Naive thymus-derived CD4-positive, alpha-beta T cell (primary cell): ENCODE measurements at places on chromosomes 13 and 19.
A peak's percentile ranks its signal among the peaks of the same experiment; 100 is the strongest.

DNA sequence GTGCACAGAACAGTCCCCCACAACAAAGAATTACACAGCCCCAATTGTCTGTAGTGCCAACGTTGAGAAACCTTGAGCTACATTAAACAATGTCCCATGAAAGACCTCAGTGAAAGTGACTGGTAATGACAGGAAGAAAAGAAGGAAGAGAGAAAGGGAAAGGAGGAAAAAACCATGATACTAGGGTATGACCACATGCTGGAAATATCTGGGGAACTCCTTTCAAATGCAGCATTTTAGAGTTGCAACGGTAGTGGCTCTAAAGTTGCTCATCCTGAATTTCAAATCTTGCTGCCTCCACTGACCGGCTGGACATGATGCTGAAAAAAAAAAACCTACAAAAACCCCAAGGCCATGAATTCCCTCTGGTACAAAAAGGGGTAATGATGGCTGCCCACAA, 26.5 kb downstream of the FPR3 start:
- no peak overlapping the region for H3K27ac ChIP-seq
- no peaks in the 10 kb centered on the region for H3K27me3 ChIP-seq
- DNase-seq = no peak
- no peaks in the 10 kb centered on the region for H3K4me1 ChIP-seq
- H3K36me3 ChIP-seq = no peaks in the 10 kb centered on the region

DNA sequence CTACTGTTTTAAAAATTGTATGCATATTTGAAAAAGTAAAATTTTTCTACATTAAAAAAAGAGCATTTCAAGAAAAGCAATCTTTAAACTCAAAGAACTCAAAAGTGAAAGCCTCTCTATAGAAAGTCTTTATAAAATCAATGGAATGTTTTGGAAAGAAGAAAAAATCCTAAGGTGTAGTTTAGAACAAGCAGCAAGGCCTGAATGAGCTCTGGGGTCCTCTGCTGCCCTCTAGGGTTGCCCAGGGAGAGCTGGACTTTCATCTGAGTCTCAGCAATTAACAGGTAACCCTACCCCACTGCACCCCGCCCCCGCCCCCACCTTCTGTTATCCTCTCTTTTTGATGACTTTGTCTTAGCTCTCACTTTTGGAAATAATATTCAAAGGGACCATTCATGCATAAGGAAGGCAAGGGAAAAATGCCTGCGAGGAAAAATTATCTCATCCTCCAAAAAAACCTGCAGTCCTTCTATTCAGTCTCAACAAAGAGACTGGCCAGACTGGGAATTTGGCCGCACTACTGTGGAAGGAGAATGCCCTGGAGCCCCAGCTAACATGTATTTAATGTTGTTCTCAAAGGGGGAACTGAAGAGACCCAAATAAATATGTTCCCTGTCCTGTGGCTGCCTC, 24.1 kb downstream of the SLC25A30 start:
- H3K4me1 ChIP-seq = peaks cover 20% of the 10 kb centered on the region
- DNase-seq = no peak
- H3K4me3 ChIP-seq = no peak overlapping the region
- no peaks in the 10 kb centered on the region for H3K36me3 ChIP-seq
- H3K27me3 ChIP-seq = no peaks in the 10 kb centered on the region

DNA sequence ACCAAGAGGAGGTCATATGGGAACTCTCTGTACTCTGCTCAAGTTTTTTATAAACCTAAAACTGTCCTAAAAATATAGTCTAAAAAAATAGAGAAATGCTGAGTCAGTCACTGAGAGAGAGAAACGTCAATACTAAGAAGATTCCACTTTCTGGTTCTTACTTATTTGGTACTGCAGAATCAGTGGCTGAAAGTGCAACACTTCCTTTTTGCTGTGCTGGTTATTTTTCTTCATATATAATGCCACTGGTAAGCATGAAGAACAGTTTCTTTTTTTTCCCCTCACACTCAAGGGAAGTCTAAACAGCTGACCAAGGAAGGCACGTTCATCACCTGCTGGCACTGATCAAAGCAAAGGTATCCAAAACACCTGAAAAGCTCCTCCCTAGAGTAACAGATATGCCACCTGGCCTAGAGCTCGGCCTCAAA, 44.3 kb upstream of the N4BP2L1 start:
- no peaks in the 10 kb centered on the region for H3K36me3 ChIP-seq
- no peaks in the 10 kb centered on the region for H3K4me1 ChIP-seq
- no peaks in the 10 kb centered on the region for H3K27me3 ChIP-seq
- no peak overlapping the region for H3K4me3 ChIP-seq
- no peak overlapping the region for H3K27ac ChIP-seq
- DNase-seq = no peak

DNA sequence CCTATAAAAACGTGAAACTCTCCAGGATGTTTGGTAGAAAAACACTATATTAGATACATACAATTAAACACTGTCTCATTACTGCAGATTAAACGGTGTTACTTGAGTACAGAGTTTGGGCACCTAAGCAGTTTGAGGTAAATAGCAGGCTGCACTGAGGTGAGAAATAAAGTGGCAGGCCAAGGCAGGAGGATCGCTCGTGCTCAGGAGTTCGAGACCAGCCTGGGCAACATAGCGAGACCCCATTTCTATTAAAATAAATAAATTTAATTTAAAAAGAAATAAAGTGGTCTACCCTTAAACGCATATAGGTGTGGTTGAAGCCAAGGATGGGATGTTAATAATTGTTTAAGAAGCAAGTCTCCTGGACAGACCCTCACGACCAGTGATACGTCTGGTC, 1.2 kb downstream of the PSPC1 start:
- peaks cover 7% of the 10 kb centered on the region for H3K36me3 ChIP-seq
- no peaks in the 10 kb centered on the region for H3K27me3 ChIP-seq
- H3K27ac ChIP-seq = peak overlapping the region; percentile 98
- no peak for DNase-seq
- peak overlapping the region; percentile 99 for H3K4me3 ChIP-seq

DNA sequence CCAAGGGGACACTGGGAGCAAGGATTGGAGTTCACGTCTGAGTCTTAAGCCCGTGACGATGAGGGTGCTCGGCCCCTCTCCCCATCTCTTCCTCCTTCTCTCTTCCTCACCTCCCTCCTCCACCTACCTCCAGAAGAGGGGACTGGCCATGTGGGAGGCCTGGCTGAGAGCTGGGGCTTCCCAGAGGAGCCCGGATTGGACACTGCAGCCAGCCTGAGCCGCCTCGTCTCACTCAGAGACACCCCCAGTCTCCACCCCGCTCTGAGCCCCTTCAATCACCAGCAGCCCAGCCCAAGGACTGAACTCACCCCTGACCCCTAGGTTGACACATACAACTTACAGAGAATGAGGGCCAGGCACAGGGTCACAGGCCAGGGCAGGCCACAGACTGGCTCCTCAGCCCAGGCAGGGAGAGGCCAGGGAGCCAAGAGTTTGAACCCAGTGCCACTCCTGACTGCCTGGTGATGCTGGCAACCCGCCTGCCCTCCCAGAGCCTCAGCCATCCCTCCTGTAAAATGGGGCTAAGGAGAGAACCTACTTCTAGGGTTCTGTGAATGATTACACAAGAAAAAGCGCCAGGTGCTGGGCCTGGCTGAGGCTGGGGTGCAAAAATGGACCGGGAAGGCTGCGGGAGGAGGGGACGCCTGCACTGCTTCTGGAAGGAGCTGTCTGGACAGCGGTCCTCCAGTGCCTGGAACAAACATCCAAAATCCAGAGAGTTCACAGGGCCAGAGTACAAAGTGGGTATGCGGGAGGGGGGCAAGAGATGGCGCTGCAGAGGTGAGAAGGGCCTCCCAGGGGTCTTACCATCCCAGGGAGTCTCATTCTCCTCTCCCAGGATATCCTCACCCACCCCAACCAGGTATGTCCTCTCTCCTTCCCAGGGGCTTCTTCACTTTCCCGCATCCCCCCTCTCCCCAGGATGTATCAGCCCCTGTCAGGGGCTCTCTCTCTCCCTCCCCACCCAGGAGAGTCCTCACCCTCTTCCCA, 1.1 kb downstream of the CD79A start:
- H3K4me3 ChIP-seq = peak overlapping the region; percentile 15
- H3K27me3 ChIP-seq = no peaks in the 10 kb centered on the region
- H3K36me3 ChIP-seq = no peaks in the 10 kb centered on the region
- H3K27ac ChIP-seq = peak overlapping the region; percentile 86

DNA sequence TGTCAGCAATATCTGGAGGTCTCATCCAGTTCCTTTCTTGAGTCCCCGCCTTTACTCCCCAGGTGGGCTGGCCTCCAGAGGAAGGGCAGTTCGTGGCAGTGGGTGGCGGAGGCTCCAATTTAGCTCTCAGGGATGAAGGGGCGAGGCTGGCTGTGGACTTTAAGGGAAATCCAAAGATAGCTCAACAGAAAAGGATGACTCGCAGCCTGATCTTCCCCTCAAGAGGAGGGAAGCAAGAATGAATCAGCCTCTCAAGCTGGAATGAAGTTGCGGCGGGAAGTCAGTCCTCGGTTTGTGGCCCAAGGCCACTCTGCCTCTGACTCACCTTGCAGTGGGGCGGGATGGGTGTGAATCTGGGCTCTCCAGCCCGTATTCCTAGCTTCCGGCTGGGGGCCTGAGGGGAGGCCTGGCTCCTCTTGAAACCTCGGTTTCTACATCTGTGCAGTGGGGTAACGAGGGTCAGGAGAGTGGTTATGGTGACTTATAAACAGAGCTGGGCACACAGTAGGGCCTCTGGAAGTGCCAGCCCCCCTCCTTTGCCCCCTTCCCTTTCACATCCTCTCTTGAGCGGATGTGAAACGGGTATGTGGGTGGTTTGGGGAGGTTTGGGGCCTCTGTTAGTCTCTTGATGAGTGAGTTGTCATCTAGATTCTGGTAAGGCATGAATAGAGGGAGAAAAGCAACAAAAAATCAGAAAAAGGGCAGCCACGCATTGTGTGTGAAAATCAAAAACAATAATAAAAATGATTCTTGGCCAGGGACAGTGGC, 10.5 kb upstream of the SMG9 start:
- peak; percentile 39 for DNase-seq
- peaks cover 23% of the 10 kb centered on the region for H3K4me1 ChIP-seq
- H3K27me3 ChIP-seq = no peaks in the 10 kb centered on the region
- peak overlapping the region; percentile 45 for H3K27ac ChIP-seq

- no peak for DNase-seq
Measured at GRCh38 chr19:13689085-13689484, 75.2 kb upstream of the MRI1 start.

DNA sequence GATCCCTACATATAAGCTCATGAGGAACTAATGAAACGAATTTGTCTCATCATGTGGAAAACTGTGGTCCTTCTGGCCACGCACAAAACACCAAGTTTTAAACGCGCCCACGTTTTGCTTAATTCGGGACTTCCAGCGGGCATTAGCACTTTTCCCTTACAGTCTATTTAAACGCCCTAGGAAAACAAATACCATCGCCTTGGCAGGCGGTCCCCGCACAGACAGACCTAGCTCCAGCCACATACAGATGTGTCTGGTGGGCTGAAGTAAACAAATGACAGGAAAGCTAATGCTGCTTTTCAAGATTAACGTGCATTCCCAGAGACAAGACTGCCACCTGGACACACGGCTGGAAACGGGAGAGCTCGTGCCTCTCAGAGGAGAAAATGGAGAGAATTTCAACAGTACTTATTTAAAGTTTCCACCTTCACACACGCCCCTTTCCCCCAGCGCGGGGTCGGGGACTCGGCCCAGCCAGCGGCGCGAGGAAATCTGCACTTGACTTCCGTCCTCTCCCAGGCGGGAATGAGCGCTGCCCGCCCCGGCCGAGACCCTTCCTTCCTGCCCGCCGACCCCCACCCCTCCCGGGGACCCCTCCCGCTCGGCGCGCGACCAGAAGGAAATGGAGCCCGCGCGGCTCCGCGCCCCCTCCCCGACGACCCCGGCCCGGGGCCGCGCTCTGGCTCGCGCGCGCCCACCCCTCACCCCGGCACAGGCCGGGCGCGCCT, 931 bp downstream of the USP12 start:
- H3K36me3 ChIP-seq = no peaks in the 10 kb centered on the region
- H3K27ac ChIP-seq = peak overlapping the region; percentile 53
- H3K27me3 ChIP-seq = no peaks in the 10 kb centered on the region
- H3K4me1 ChIP-seq = peaks cover 37% of the 10 kb centered on the region
- H3K4me3 ChIP-seq = peak overlapping the region; percentile 61

GRCh38 chr19:46162731-46163130, 14.7 kb downstream of the IGFL2 start:
- no peaks in the 10 kb centered on the region for H3K4me1 ChIP-seq
- no peaks in the 10 kb centered on the region for H3K27me3 ChIP-seq
- no peak for DNase-seq
- no peaks in the 10 kb centered on the region for H3K36me3 ChIP-seq

DNA sequence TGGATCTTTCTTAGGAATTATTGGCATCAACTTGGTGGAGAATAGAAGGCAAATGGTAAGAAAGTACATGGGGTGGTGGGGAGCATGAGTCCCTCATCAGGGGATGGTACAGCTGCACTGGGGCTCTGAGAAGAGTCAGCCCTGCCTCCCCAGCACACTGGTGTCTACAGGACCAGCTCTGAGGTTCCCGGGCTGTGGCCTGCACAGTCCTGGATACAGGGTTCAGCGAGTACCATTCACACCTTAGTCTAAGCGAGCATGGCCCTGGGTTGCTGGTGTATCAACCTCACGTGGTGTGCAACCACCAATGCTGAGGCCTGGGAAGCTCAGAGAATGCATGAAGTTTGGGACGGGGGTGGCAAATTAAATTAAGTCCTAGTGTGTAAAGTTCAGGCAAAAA, 10.1 kb downstream of the TMEM255B start:
- no peak overlapping the region for H3K27ac ChIP-seq
- no peak overlapping the region for H3K4me3 ChIP-seq
- DNase-seq = no peak
- no peaks in the 10 kb centered on the region for H3K27me3 ChIP-seq
- no peaks in the 10 kb centered on the region for H3K36me3 ChIP-seq

DNA sequence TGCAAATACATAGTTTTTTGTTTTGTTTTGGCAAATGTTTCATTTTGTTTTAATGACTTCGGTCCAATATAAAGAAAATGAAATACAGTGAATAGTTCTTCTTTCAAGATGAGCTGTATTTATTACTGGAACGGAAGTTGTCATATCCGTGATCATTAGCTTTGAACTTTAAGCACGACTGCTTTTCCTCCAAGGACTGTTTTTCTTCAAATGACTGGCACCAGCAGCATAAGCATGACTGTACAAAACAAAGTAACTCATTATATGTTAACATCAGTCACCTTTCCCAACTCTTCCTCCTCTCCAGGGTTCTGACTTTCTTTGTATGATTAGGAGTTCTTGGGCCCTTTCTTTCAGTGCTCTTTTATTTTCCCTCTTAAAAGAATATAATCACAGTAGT, 20.5 kb downstream of the EDNRB start:
- no peak for DNase-seq
- no peak overlapping the region for H3K27ac ChIP-seq
- no peaks in the 10 kb centered on the region for H3K36me3 ChIP-seq
- no peaks in the 10 kb centered on the region for H3K27me3 ChIP-seq
- H3K4me1 ChIP-seq = no peaks in the 10 kb centered on the region

GRCh38 chr19:1860821-1861598, 2.4 kb downstream of the KLF16 start:
- no peak overlapping the region for H3K4me3 ChIP-seq
- H3K27me3 ChIP-seq = no peaks in the 10 kb centered on the region
- H3K36me3 ChIP-seq = no peaks in the 10 kb centered on the region

DNA sequence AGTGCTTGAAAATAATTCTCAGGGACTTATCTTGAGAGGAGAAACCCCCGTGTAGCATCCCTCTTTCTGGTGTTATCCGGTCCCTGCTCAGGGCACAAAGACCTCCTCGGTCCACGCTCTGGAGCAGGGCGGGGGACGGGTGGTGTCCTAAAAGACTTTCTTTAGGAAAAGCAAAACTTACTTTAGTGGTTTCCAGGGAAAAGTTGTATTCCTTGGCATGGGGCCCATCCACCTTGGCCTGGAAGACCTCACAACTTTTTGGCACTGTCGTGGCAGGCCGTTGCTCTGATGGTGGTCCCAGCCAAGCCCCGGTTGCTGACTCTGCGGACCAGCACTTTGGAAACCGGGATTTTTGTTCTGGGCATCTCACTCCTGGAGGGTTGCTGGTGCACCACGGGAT, 2.7 kb downstream of the AMER2 start:
- no peak overlapping the region for H3K27ac ChIP-seq
- no peaks in the 10 kb centered on the region for H3K4me1 ChIP-seq
- no peaks in the 10 kb centered on the region for H3K36me3 ChIP-seq
